Fibroblast of skin of back (primary cell): ENCODE measurements at places on chromosomes 12 and 14.

GRCh38 chr14:47710581-47710980 is 35.2 kb upstream of the MDGA2 start:
- DNase-seq = no peak

DNA sequence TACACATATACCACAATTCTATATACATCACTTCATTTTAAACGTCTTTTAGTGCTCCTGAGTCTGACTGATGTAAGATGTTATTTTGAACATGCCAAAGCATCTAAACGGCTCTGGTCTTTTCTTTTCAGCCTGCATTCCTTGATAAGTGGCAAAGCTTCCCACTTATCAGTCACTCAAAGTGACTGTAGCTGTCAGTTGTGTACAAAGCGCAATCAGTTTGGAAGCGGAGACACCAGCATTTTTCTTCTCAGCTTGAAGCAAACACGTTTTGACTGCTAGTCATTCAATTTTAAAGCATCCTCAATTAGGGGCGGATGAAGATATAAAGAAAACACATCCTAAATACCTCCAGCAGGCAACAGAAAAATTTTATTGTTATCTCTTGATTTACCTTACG is 226.8 kb downstream of the SOX5 start:
- DNase-seq = no peak

DNA sequence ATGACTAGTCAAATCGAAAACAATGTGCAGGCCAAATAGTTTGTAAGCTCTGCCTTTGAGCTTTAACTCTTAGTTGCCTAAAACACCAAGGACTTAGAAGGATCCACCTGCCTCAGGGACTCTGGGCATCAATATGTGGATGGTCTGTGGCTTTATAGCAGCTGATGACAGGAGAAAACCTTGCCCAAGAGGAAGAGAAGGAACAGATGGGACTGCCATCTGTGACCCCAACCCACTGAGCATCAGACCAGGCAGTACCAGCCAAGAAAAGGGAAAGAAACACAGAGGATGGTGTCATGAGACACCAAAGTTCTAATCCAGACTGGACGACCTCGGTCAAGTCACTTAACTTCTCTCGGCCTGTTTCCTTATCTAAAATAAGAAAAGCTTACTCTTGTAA is 12.7 kb downstream of the TGFB3 start:
- DNase-seq = no peak

GRCh38 chr12:46523446-46523845 is 150.9 kb upstream of the SLC38A2 start:
- no peak for DNase-seq

- DNase-seq = no peak
Measured at GRCh38 chr12:32285489-32285888, 113.9 kb upstream of the FGD4 start.
